ENCODE measurements at places on chromosomes 1 and 21.

DNA sequence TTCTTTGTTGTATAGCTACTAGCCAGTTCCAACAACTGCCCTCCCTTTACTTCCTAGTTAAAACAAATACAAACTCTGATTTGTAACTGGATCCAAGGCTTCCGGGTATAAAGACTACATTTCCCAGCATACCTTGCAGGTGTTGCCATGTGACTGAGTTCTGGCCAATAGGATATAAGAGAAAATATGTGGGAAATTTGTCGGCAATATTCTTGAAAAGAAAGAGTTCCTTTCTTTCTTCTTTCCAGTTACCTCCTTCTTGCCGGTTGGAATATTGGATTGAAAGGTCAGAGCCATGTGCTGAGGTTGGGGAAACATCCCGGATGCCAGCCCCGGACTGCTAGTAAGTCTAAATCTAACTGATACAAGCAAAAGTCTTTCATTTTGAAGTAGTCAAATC, 23.0 kb upstream of the ZBTB40 start:
- DNase-seq: no peak

DNA sequence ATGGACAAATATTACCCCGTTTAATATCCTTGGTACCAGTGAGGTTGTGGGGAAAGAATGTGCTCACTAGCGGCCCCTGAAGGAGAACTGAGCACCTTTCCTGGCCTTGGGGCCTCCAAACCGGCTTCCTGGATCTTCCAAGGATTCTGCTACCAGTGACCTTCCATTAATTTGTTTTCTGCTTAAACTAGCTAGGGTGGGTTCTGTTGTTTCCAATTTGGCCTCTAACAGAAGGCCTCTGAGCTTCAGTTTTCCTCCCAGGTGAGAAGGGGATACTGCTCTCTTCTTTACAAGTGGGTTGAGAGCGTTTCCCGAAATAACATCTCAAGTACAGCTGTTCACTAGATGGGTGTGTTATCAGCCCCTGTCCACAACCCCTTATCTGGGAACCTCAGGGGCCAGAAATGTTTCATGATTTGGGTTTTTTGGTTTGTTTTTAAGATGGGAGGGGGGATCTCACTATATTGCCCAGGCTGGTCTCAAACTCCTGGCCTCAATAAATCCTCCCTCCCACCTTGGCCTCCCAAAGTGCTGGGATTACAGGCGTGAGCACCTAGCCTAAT, 16.9 kb upstream of the IFNGR2 start:
- DNase-seq: no peak

- no peak for DNase-seq
Observed at GRCh38 chr1:41255978-41256377, 13.9 kb upstream of the SCMH1 start.

- DNase-seq: no peak
Observed at GRCh38 chr1:164433141-164433817, 125.7 kb upstream of the PBX1 start.

DNA sequence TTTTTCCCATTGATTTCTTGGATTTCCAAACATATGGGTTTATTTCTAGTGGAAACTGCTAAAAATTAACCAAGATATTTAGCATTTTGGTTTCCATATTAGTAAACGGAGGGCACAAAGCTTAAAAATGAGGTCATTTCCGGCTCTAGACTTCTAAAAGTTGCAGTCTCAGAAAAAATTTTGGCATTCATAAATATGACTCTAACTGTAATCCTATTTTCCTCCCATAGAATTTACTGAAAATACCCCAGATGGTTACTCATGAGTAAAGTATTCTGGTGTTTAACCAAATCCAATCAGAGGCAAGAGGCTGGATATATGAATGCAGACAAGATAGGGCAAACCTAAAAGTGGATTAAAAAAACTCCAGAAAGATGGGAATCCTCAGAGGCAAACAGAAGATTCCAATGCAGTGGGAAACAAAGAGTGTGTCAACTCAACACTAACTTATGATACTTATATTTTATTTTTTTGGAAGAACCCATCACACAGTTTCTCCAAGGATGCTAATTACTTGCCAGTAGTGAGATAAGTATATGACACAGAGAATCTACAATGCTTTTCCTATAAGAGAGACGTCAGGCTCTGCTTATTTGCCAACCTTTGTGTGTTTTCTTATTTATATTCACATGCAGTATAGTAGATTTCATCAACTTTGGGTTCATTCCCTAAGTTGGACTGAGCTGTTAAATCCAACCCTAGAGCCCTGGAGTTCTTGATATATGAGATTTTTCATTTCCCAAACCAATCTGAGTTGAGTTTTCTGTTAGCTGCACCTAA, 90.1 kb upstream of the BCL10 start:
- no peak for DNase-seq

- DNase-seq: no peak
Observed at GRCh38 chr1:9996624-9997582, at the start of gene RBP7. Gene RBP7, plus strand, starts transcription at chr1:9997228. Its CDS starts 31 bp downstream, at chr1:9997259.

DNA sequence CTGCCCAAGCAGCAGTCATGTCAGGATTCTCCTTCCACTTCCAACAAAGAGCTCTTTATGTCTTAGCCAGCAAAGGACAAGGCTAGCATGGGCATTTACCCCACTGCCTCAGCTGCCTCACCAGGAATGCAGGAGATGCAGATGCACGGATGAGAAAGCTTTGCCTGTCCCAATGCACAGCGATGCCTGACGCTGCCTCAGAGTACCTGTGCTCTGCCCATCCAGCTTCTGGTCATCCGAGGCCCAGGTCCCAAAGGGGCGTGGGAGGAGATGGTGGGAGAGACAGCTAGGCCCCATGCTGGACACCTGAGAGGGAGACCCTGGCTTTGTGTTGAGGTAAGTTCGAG, 59.0 kb downstream of the IRF2BP2 start:
- DNase-seq: no peak

DNA sequence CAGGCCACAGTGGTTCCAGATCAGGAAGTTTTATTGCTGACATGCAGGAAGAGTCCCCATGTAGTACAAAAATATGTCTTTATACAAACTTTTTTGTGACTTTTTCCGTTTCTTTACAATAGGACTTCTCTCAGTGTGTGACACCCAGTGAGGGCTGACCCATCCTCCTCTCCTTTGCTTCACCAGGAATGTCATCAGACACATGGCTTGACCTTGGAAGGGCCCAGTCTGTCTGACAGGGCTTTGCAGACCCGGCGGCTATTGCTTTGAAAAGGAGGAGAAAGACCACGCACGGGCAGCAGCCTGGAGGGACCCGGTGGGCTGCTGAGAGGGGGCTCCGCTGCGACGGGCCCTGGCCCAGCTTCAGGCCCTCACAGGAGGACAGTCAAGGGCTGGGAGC, 16.2 kb upstream of the EVA1B start:
- DNase-seq: no peak

DNA sequence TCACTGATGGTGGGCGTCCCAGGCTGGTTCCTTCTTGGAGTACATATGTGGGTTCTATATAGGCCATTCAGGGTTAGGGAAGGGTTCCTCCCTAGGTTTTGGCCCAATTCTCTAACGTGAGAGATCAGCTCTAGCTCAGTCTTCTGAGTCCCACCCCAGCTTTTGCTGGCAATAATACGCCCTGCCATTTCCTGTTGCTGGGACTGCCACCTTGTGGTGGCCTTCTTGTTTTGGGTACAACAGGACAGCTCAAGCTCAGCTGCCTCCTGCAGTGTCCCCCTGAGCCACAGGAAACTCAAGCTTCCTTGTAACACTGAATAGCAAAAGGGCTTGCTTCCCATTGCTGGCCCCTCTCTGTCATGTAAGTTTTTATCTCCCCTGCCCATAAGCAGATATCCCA, 77.8 kb downstream of the BACH1 start:
- peak; percentile 54 for DNase-seq

DNA sequence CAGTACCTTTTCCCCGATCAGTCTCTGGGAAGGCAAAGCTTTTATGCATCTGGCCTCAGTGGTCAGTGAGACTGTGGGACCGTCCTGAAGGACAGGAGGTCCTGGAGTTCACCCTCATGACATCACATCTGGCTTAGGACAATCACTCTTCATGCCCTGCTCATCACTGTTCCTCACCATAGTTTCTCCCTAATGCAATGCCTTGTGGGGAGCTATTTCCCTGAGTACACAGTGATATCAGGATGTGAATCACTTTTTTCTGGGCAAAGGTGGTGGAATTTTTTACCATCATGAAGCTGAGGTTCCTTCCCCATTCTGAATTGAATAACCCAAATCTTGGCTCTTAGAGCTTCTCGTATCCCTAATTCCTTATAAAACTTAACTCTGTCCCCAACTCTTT, 34.8 kb upstream of the CFAP126 start:
- DNase-seq: no peak

GRCh38 chr1:201625851-201626251, 86.9 kb downstream of the NAV1 start:
- DNase-seq: no peak

GRCh38 chr21:31875496-31876015, 2.7 kb downstream of the HUNK start:
- no peak for DNase-seq

DNA sequence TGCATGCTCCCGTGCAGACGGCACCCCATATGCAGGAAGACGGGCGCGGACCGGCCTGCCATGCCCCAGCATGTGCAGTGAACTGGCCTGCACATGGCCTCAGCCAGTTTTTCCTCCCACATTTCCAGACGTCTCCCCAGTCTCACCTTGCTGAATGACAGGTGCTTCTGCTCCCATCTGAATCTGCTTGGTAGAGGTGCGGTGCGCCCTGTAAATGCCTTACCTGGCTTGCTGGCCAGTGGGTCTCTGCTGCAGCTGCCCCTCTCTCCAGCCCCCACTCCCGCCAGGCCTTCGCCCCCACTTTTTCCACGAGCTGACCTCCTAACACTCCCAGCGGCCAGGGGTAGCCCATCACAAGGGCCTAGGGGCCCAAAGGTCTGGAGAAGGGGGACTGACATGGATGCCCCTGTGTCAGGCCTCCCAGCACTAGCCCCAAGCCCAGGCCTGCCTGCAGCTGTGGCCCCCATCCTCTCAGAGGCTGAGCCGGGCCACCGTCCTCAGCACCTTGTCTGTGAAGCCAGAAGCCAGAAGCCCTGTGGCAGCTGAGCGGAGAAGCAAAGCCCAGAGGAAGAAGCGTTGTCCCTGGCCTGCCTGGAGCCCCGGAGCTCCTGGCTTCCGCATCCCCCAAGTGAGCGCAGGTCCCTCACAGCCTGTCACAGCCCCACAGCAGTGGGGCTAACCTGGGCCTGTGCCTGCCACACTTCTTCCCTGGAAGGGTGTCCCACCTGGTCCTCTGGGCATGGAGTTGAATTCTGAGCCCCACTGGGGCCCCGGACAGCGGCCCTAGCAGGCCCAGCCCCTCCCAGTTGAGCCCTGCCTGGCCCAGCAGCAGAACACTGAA, 3.7 kb upstream of the SLC19A1 start:
- DNase-seq: no peak

GRCh38 chr1:165056914-165057313, 299.6 kb downstream of the LMX1A start:
- DNase-seq: peak; percentile 6

DNA sequence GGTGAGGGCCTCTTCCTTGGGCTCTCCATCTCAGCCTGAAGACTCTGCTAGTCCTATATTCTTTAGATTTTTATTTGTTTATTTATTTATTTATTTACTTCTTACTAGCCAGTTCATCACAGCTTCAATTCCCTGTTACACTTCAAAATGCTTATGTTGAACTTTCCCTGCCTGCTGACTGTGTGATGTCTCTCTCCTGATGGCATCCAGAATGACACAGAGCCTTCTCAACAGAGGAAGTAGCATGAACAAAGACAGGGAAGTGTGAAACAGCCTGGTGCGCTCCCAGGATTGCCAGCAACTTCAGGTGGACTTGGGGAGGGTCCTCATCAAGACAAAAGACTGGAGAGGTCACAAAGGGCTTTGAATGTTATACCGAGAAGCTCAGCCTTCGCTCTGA, 4.3 kb upstream of the IPO13 start:
- DNase-seq: no peak

- DNase-seq: no peak
Observed at GRCh38 chr1:184060316-184060715, 8.8 kb downstream of the TSEN15 start.

DNA sequence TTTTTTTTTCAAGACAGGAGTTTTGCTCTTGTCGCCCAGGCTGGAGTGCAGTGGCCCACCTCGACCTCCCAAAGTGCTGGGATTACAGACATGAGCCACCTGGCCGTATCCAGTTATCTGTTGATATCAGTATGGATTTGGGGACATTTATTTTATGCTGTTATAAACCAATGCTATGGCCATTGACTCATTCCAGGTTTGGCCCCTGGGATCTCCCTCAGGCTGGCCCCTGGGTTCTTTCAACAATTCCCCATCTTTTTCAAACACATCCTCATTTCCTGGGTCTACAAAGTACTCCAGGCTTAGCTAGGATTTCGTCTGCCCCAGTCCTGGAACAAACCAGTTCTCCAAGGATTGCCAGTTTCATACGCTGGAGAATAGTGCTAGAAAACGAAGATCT, 44.1 kb downstream of the WDR4 start:
- DNase-seq: no peak

DNA sequence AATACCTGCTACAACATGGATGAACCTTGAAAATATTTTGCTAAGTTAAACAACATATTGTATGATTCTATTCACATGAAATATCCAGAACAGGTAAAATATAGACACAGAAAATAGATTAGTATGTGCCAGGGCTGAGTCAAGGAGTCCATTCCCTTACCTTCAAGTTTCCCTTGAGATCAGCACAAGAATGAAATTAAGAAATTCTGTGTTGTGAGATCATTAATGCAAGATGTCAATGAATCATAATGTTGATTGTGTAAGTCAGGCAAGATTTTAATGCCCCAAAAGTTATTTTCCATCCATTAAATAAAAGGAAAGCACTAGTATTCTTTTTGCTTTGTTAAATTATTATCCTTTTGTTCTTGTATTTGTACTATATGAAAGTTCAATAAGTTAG, 139.4 kb downstream of the MRPL39 start:
- no peak for DNase-seq

- no peak for DNase-seq
Observed at GRCh38 chr1:66134004-66134403, 341.3 kb downstream of the PDE4B start.

DNA sequence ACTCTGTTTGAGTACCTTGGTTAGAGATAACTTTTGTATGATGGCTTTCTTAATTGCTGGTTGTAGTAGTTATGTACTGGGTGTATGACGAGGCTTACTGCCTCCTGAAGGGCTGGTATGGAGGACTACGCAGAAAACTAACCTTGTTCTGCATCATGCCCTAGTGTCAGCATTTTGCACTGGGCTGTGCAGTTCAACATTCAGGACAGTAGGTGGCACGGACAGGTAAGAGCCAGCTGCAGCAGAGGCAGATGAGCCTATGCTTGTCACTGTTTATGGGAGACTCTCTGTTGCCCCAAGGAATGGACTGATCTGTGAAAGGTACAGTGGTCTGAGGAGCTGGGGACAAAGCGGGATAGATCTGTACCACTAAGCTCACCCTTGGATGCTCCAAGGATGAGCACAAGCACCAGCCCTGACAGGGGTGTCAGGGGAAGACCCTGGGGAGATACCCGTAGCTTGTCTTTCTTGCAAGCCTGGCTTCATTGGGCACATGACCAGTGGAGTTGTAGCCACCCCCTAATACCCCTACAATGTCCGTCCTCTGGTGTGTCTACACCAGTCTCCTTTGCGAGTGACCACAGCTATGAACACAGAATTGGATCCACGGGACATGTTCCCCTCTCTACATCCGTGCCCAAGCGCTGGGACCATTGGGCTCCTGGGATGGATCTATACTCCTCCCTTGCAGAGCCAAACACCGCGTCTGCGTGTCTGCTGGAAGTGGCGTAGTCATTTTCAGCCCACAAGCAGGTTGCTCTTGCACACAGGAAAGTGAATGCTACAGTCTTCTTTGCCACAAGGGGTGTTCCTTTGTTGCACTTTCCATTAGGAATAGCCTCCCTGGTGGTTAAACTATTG, 51.1 kb upstream of the CFHR3 start:
- DNase-seq: peak; percentile 86

Measured in NCI-H146 (cell line).